ENCODE measurements at places on chromosomes 3 and 15. TPM values are rescaled to one million over a fixed set of nuclear protein-coding genes. Genes with fewer than 3 reads are reported as not detected.
A peak's percentile ranks its signal among the peaks of the same experiment; 100 is the strongest.

Gene GOLGA8G
- not detected for total RNA-seq

Gene ZBED2
- total RNA-seq = not detected

- DNase-seq = peak; percentile 58
These were observed 170.5 kb upstream of the PROK2 start for GRCh38 chr3:71955240-71956068.

DNA sequence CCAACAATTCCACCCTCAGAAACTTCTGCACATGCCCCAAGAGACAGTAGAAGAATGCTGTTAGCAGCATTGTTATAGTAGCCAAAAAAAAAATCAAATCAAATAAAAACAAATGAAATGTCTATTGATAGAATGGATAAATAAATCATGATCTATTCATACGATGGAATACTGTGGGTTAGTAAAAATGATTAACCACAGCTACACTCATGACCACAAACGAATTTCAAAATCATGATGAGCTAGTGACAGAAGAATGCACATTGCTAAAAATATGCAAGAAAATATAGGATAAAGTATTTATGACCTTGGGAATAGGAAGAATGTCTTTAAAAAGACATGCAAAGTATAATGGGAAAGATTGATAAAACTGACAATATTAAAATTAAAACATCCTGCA is 57.5 kb upstream of the ACAN start:
- no peak for DNase-seq

Gene TGM4
- 0.11 TPM for total RNA-seq

DNA sequence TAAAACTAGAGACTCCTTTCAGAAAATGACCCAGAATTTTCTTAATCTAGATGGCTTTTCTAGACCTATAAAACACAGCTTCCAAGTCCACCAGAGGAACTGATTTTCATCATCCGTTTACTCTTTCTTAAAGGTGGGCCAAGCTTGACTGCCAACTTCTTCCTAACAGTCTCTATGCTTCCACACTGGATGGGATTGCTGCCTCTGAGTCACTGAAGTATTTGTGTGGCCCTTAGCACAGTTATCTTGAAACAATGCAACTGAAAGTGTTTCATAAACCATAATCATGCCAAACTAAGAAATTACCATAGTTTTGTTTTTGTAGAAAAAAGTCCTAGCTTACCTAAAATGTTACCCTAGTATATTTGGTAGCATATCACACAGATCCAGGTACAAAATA is 985.7 kb downstream of the TUSC7 start:
- DNase-seq = no peak

Gene CYP19A1
- total RNA-seq = not detected

Gene TRIM59
- total RNA-seq = 32.6 TPM

Gene CSPG4
- total RNA-seq = 5.0 TPM

- DNase-seq = no peak
These were observed 820.5 kb downstream of the MCTP2 start for GRCh38 chr15:95051861-95052260.

- DNase-seq = no peak
These were observed 32.9 kb upstream of the LYZL4 start for GRCh38 chr3:42443292-42443691.

Gene MESP2
- 2.0 TPM for total RNA-seq

Gene SLC28A2
- not detected for total RNA-seq

Gene ARPP21
- not detected for total RNA-seq

- no peak for DNase-seq
These were observed 6.0 kb downstream of the PCSK6 start for GRCh38 chr15:101483462-101483861.

DNA sequence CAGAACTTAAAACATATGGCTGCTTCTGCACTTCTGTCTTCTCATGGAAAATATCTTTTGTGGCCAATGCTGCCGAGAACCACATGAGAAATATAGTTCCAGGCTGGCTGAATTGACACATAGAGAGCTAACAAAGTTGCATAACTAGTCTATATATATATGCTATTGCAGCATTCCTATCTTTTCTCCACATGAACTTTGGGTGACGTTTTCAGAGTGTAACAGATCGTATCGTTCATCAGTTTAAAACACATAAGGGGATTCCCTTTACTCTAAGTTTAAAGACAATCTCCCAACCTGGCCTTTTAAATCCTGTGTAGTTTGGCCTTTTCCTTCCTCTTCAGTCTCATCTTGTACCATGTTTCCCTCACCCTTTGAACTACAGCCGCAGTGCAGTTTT is 394.2 kb upstream of the CBLB start:
- DNase-seq = no peak

DNA sequence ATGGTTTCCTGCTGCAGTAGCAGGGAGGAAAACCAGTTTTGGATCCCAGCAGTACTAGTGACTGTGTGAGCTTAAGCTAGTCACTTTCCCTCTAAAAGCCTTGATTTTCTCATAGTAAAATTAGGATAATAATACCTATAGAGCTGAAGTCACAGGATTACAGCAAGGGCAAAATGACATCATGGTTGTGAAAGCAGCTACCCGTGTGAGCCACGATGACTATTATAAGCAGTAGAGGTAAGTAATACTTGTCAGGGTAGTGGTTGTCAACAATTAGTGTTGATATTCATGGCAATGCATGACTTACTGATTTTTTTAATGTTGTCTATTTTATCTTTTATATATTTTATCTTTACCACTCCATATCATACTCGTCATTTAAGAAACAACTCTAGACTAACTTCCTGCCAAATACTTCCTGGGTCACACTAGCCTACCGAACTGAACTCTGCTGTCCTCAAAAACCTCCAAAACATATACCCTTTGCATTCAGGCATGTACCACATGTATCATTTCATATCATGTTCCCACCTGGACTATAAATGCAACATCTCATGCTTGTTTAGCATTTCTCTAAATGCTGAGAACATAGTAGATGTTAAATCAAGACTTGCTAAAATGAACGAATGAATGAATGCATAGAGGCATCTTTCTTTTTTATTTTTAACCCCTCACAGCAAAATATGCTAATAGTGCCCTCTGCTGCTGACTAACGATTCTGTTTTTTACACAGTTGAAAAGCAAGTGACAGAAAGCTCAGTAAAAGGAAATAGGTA is 172.6 kb downstream of the P3H2 start:
- no peak for DNase-seq

Gene CIDEC
- total RNA-seq = not detected

Gene GSK3B
- total RNA-seq = 34.0 TPM

- no peak for DNase-seq
These were observed 65.7 kb downstream of the TMCC1 start for GRCh38 chr3:129827765-129828164.

DNA sequence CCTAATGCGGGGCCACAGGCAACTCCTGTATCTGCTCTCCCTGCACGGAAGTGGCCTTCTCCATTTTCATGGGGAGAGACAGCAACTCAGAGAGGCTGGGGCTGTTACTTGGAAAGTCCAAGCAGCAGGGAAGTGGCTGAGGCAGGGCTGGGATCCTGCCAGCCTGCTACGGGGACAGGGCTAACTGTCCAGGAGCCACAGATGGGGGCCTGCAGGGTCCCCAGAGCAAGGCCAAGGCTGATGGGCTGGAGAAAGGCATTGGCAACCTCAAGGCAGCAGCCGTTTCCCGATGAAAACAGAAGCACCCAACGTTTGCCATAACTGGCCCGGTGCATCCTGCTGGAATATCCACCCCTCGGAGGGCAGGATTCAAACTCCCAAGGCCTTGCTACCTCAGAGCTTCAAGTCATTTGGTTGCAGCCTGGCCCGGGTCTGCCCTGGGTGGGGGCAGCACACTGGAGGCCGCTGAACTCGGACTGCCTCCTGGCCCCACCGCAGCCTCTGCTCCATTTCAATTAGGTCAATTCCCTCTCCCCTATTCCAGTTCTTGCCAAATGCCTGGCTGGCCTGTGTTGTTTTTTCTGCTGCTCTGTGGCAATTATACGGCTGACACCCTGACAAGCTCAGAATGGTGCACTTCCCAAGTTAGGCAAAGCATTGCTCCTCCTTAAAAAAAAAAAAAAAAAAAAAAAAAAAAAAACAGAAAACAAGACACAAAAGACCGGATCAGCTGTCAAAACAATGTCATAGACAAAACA is 143.5 kb downstream of the NUP210 start:
- peak; percentile 55 for DNase-seq

- DNase-seq = no peak
These were observed 27.4 kb downstream of the CGNL1 start for GRCh38 chr15:57403566-57404325.

Gene PARP15
- total RNA-seq = not detected

- DNase-seq = no peak
These were observed 418.2 kb upstream of the NR2F2 start for GRCh38 chr15:95912280-95912625.

Gene LYZL4
- total RNA-seq = not detected

DNA sequence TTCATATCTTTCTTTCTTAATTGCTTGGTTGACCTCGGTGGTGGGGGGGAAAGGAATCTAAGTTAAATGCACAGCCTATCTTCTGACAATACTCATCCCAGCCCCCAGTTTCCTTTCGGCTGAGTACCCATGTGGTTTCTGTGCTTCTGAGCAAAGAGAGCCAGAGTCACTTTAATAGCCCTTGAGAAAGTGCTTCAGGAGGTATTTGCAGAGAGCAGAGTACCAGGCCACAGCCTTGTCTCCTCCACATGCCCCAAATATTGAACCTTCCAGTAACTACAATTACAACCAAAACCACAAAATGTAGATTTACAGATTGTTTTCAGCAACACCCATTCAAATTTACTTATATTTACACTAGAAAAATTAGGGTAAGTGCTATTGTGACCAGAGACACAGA is 647.4 kb downstream of the NR2F2 start:
- no peak for DNase-seq

Gene FRMD5
- total RNA-seq = 2.4 TPM

DNA sequence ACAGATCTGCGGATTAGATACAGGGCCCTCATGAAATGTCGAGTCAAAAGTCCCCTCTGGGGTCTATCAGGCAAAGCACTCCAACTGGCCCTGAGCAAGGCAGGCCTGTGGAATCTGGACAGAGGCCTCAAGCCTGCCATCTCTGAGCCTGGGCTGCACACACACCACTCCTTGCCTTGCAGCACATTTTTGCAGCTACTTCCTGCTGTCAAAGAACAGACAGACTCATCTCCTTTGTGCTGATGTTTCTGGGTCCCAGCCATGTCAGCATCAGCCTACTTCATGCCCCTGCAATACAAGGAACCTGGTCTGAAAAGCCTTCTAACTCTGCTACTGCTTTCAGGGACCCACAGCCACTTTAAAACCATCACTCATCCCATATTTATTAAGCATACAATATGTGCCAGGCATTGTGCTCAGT is 60.6 kb upstream of the IL12A start:
- no peak for DNase-seq

DNA sequence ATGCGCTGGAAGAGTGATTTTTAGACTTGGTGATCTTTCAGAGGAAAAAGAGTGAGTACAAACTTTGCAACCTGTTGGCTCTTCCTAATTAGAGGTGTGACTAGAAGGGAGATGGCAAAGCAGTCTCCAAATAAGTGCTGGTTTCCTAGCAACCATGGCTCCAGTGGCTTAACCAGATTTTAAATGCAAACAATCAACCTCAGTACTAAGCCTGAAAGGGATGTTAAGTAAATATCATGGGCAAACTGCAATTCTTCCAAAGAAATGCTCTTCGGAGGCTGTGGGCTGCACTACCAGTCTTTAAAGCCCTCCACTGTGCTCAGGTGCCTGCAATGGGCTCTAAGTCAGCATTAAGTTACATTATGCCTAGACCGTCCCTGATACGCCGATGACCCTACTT is 678.1 kb upstream of the CCDC54 start:
- no peak for DNase-seq

Gene BCL2A1
- total RNA-seq = not detected

DNA sequence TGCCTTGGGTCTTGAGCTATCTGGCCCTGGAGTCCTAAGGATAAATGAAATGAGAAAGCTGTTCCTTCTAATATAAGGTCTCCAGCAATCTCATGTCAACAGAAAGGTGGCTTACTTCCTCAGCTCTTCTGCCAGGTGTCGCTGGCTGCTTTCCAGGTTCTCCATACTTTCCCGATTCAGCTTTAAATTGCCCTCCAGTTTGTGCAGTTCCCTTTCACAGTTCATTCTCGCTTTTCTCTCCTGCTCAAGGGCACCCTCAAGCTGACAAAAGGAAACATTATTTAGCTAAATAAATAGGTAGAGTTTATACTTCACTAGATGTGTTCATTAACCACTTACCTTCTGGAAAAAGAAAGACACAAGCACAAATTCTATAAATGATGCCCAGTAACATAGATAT is 73.0 kb downstream of the MYH15 start:
- DNase-seq = no peak

Gene SAXO2
- total RNA-seq = 1.1 TPM

Gene DYNLT2B
- 5.8 TPM for total RNA-seq

Gene CCDC39
- not detected for total RNA-seq

Gene ZMYND10
- total RNA-seq = 1.3 TPM

DNA sequence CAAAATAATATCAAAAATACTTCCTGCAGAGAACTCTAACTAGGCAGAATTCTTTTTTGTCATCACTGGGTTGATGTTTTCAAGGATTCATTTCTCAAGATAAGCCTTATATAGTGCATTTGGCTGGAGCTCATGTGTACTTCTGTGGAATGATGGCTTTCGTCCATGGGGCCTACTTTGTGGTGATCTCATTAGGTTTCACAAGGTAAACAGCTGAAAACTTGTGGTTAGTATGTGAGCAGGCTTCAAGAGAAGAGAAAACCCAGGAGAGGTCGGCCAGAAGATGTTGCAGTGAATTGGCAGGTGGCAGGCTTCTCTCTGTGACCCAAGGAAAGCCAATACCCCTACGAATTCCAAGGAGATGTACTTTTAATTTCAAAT is 121.4 kb upstream of the PHLDB2 start:
- DNase-seq = no peak
